SJCRH30 (cell line): ENCODE measurements at places on chromosomes 5 and 9.

DNA sequence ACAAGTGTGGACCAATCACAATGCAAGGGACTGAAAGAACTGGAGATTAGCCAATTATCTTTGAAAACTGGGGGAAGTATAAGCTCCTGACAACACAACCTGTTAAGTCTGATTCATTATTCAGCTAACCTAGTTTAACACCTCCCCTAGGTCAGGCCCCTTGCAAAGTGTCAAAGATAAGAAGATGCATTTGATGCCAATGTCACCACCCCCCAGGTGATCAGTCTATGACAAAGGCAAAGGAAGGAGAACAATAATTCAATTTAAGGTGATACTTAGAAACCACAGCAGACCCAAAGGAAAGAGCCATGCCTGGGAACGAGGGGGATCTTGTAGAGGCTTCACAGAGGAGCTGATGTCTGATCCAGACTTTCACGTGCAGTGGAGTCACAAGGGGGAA, 137.9 kb downstream of the FBXL7 start:
- H3K27me3 ChIP-seq, result no peaks in the 10 kb centered on the region
- no peaks in the 10 kb centered on the region for H3K4me1 ChIP-seq
- DNase-seq, result no peak
- no peak overlapping the region for H3K4me3 ChIP-seq
- H3K36me3 ChIP-seq, result no peaks in the 10 kb centered on the region

DNA sequence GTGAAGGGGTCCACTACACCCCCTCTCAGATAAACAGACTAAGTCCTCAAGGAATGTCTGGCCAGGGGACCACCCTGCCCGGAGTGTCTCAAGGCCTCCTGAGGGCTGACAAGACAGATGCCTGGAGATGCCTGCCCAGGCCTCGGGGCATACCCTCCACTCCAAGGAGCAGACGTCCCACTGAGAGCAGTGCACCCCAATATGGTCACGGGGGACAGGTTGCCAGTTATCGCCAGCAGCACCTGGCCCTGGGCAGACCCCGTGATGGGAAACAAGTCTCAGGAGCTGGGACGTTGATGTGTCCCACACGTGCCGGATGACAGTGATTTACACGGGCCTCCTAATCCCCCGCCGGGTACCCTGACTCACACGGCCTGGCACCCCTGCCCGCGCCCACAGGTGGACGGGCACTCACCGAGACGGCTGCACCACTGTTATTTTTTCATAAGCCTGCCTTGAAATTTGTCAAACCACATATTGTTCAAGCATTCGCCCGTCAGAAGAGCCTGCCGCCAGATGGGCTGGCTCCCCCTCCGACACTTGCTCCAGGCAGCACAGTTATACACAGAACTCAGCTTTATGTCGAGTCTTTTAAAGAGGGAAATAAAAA, 43.9 kb downstream of the BARX1 start:
- no peak overlapping the region for H3K27ac ChIP-seq
- peaks cover 11% of the 10 kb centered on the region; the same call in 1 of the 2 replicates for H3K27me3 ChIP-seq
- no peaks in the 10 kb centered on the region for H3K4me1 ChIP-seq
- H3K36me3 ChIP-seq, result no peaks in the 10 kb centered on the region
- DNase-seq, result no peak

DNA sequence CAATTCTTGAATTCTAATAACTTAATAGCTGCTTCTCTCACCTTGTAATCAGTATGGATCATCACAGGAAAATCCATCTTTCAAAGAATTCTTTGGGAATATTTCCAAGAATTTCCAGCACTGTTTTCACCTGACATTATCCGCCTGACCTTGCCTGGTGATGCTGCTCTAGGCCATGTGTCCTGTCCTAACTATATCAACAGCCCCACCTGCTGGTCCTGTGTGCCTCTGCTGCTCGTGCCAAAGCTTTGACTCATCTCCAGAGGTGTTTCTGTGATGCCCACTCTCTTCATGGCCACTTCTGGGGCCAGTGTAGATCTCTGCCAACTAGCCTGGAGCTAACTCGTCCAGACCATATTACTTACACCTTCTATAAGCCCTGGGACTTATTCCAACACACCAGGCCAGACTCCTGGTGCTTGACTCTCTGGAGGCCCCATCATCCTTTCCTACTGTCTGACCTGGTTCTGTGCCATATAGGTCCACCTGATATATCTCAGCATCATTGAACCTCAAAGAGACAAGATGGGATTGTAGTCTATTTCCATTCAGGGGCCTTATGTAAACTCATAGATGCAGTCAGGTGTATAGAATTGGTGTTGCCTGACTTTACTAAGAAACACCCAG, 67.5 kb upstream of the CKMT2 start:
- no peak overlapping the region for H3K27ac ChIP-seq
- H3K27me3 ChIP-seq, result no peaks in the 10 kb centered on the region
- no peaks in the 10 kb centered on the region for H3K36me3 ChIP-seq
- peak; percentile 79 for DNase-seq
- peaks cover 13% of the 10 kb centered on the region for H3K4me1 ChIP-seq

DNA sequence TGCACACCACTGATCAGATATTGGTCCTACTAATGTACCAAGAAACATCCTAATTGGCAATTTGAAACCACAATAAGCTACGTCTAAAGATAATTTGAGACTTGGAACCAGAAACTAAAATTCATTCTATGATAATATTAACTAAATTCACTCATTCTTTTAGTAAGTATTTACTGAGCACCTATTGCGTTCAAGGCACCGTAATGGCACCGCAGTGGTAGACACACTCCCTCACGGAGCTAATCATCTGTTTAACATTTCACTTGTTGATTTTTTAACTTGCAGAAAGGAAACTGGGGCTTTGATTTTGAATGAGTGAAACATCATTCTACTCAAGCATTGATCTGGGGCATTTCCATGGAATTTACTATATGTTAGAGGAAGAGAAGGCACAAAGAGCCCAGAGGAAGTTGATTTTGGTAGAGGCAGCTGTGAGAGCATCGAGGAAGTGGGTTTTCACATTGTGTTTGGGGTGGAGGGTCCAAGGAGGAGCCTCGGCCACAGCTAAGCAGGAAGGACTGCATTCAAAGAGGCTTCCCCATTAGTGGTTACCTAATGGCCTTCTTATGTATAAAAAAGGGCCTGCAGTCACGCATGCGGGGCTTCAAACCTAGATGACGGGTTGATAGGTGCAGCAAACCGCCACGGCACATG, 7.1 kb downstream of the RAPGEF1 start:
- peaks cover 71% of the 10 kb centered on the region for H3K4me1 ChIP-seq
- no peaks in the 10 kb centered on the region for H3K36me3 ChIP-seq
- H3K27me3 ChIP-seq, result no peaks in the 10 kb centered on the region
- DNase-seq, result peak; percentile 51
